ENCODE measurements at places on chromosomes 4 and X.

DNA sequence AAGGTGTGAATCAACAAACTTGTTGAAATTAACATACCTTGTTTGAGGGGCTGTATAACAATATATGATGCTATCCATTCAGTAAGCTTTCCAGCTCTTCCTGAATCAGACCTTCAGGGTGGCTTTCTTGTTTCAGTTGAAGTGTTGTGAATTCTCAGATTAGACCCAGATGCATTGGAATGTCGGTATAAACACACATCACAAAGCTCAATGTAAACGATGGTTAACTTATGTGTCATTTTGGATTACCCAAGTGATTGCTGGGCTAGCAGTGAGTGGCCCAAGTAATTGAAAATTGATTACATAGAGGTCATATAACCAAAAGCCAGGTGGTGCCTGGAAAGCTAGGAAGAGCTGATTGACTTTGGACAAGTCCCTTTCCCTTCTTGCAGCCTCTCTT lies 115.0 kb downstream of the SHROOM4 start:
- no peak for DNase-seq

DNA sequence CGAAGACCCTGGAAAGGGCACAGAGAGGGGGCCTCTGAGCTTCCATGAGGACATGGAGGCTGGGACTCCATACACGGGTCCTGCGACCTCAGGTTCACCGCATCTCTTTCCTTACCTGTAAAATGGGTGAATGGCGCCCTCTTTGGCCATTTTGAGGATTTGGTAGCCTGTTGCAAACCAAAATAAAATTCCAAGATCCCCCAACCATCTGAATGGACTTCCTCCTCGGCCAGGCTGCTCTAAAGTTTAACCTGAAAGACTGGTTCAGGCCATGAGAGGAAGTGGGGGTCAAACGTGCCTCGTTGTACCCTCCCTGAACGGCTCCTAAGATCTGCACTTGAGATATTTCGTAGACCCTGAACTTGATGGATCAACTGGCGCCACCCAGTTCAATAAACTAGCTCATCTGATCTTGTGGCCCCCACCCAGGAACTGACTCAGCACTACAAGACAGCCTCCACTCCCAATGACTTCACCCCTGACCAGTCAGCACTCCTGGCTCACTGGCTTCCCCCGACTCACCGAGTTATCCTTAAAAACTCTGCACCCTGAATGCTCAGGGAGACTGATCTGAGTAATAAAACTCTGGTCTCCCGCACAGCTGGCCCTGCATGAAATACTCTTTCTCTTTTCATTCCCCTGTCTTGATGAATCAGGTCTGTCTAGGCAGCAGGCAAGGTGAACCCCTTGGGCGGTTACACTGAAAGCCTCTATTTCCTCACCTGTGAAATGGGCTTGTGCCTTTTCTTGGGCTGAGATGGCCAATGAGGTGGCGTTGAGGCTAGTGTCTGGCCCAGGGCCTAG lies 32.9 kb upstream of the GPR78 start:
- no peak for DNase-seq

DNA sequence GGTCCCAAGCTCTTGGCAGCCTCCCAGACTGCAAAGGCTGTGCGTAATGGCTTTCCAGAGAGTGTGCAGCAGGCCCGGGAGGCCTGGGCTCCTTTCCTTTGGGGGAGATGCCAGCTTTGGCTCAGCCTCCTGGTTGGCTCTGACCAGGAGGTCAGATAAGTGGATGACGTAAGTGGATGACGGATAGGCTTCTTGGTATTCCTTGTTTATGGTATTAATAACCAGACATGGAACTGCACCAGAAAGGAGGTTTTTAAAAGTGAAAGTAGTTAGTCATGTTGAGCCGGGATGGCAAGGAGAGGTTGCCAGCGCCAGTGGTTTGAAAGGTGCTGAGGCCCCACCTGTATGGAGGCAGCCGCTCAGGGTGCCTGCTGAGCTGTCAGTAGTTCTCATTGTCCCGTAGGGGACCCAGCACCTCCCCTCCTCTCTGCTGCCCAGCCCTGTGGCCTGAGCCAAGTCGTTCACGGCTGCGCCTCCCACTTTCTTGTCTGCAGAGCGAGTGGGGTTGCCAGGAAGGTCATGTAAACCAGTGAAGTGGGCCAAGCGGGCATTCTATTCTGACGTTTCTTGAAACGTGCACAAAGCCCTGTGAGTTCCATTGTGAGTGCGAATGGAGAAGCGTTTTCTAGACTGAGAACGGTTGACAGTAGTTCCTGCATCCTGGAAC lies 28.7 kb upstream of the STOX2 start:
- no peak for DNase-seq

DNA sequence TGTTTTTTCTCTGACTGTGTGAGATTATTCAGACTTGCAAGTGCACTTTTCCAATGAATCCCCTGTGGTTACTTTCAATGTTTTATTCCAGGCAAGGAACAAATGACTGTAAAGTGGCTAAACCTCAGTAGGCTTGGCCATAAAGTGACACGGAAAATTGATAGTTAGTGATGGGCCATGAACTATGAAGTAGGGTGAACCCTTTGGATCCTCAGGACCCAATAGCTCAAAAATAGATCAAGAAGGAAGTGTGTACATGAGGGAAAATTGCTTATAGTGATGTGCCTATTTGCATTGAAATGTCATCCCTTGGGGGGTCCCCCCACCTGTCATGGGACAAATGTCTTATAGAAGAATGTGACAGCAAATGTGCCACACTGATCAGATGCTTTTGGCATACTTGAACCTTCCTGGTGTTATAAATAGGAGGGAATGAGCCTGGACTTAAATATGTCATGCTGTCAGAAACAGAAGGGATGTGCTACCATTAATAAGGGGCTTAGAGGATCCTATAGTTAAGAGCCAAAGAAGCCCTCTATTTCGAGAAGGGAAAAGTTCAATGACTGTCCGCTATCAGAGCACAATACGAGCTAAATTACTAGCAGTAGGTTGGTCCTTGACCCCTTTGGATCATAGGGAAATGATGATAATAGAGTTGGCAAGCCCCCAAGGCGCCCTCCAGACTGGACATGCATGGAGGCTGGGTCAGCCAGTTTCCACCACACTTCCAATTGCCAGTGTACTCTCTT lies 30.3 kb downstream of the SLC16A2 start:
- no peak for DNase-seq

GRCh38 chr4:185713731-185714130 lies 98.3 kb downstream of the SORBS2 start:
- no peak for DNase-seq

- DNase-seq: no peak
These were observed 145.1 kb upstream of the ARHGEF9 start for GRCh38 chrX:63930140-63930539.
